ENCODE measurements at places on chromosomes 12 and 14.
A peak's percentile ranks its signal among the peaks of the same experiment; 100 is the strongest.

GRCh38 chr12:63964301-63964700 lies 119.8 kb downstream of the SRGAP1 start:
- no peak for DNase-seq

- DNase-seq, result no peak
Measured at GRCh38 chr14:79321070-79321469, 890.2 kb downstream of the DIO2 start.

DNA sequence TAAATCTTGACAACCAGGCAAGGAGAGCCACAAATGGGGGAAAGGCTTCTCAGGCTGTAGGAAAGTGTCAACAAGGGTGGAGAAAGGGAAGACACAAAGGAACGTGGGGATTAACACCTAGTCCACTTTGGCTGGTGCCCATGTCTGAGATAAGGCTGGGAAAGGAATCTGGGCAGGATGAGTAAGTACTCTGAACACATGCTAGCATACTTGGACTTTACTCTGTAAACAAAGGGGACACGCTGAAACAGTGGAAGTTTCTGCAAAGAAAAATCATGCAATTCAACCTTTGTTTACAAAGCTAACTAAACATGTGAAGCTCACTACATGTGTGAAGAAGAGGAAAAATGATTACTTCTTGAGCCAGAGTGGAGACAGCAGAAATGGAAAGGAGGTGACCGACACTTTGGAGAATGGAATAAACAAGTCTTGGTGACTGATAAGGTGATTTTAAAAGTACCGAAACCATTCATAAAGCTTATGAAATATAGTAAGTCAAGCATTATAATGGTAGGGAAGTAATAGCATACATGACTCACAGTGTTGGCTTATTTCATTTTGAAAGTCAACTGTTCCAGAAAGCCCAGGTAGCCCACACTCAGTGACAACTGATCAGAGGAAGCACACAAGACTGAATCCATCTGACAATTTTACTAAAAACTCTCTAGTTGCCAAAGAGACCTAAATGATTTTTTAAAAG lies 13.2 kb downstream of the CPNE8 start:
- no peak for DNase-seq

DNA sequence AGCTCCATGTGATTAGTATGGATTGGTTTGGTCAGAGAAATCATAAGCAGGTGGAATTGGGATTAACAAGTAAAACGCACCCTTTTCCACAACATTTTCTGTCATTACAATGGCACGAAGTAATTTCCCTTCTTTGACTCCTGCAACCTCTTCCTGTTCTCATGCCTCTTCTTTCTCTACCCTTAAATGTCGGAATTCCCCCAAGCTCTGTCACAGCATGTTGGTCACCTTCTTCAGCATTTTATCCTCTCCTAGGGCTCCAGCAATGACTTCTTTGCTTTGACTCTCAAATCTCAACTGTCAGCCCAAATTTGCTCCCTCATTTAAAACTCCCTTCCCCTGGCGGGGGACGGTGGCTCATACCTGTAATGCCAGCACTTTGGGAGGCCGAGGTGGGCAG lies 5.3 kb upstream of the GRIP1 start:
- DNase-seq, result no peak

DNA sequence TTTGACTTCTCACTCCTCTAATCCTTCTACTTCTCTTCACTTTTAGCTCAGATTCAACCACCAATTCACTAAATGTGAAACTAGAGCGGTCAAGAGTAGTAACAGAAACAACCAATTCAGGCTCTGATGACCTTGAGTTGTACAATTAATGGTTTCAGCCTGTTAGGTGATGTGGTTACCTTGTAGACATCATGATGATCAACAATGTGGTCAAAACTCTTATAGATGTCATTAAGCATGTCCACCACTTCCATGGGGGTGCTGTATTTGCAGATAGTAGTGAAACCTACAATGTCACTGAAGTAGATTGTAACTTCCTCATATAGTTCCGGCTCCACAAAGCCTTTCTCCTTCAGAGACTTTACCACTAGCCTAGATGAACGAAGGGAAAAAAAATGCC lies 54.1 kb upstream of the PLBD1 start:
- peak; percentile 68 for DNase-seq

- DNase-seq, result no peak
Measured at GRCh38 chr12:40068416-40068815, 37.5 kb downstream of the SLC2A13 start.

- DNase-seq, result no peak
Measured at GRCh38 chr12:5952031-5952430, 7.0 kb upstream of the ANO2 start.

DNA sequence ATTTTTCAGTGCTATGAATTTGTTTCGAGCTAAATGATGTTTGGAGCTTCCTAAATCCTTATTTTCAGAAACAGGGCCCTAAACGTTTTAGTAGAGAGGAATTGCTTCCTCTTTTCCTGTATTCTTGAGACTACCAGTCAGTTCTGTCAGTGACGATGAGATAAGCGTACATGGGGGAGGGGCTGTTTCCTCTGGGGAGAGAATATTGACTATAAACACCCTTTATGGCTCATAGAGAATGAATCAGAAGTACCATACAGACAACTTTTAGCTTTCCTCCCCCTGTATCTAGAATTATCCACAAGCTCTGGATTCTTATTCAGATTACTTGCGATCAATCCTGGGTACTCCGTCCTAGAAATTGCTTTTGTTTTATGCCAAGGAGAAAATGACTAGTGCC lies 5.1 kb downstream of the TBK1 start:
- no peak for DNase-seq

DNA sequence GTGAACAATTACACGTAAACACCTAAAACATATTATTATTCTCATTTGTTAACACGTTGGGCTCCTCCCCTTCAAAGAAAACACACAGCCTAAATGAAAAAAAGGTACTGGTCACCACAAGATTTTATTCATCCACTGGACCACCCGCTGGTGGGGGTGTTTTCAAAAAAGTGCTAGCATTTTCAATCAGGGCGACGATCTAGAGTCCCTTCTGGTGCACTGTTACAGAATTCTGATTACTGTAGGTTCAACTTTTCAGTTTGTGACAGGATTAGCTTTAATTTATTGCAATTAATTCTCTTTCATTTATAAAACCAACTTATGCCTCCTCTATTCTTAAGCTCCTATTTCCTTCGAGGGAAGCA lies 443 bp downstream of the MAGOHB start:
- no peak for DNase-seq

DNA sequence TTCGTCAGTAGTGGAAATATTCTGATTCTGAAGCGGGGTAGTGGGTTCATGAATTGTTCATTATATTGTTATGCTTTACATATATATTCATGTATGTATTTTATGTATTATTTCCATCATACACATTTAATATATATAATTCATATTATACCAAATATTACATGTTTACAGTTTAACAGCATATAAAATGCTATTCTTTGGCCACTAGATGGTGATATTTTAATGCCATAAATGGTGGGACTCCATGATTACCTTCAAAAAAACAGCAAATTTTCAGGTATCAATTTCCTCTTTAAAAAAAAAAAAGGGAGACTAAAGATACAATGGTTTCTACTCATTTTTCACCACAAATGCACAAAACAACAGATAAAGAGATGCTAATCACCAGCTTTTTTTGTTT lies 41.0 kb downstream of the BDKRB1 start:
- peak; percentile 31 for DNase-seq

GRCh38 chr14:99548871-99549515 lies 55.0 kb downstream of the CCDC85C start:
- no peak for DNase-seq

DNA sequence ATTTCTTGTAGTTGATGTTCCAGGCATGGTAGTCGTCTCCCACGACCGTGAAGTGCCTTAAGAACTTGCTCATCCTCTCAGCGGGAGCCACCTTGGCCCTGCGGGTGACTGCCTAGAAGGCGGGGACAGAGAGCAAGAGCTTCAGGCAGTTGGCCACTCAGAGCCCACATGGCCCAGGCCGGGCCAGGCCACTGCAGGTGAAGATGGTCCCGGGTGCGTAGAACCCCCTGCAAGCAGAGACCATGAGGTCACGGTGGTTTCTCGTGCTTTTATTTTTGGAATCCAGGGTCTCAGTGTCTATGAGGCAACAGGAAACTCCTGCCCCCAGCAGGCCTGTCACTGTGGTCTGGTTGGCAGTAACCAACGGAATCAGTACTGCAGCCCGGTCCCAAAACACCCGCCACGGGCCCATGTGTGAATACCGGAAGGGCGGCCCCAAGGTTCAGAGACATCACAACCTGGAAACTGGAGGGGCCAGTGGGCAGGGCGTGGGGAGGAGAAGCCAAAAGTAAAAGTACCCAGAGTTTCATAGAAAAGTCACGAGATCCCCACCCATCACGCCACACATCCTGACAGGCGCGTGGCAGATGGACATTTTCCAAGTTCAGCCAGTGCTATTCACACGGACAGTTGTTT lies 27.5 kb downstream of the HVCN1 start:
- peak; percentile 93 for DNase-seq
